CD4-positive, alpha-beta T cell treated with Interleukin-4 for 1 hour (primary cell): ENCODE measurements at places on chromosomes 11 and 22.

DNA sequence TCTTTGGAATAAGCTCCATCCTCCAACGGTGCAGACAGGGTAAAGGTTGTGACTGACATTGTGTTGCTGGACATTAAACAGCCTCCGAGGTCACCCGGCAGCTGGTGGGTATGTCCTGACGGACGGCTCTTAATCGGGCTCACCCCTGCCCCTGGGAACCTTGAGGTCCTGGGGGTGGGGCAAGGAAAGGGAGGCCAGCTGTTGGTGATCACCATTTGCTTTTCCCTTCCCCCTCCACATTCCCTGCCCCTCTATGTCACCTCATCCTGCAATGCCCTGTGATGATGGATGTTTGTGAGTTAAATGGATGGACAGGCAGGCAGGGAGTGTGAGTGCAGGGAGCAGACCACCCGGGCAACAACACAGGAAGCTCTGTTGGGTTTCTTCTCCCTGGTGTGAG is 26.3 kb downstream of the APLNR start:
- no peak for DNase-seq

- no peak for DNase-seq
Observed at GRCh38 chr11:125036933-125037332, 26.2 kb upstream of the SLC37A2 start.

- DNase-seq = no peak
Observed at GRCh38 chr22:48459259-48459658, 1368.4 kb downstream of the BRD1 start.

- DNase-seq = no peak
Observed at GRCh38 chr22:40982482-40983385, 31.6 kb downstream of the RBX1 start.

DNA sequence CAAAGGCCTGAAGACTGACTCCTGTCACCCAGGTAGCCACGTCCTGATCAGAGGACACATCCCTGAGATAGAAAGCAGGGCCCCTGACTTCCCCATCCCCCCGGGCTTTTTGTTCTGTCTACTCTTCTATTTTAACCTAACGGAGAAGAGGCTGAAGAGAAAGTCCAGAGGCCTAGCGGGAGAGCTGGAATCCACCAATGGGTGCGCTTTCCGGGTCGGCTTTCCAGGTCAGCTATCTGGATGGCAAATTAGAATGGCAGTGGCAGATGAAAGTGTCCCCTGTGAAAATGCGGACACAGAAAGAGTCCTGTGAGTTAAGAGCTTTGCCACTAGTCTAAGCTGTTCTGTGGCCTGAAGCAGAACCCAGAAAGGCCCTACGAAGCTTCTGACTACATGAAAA is 13.1 kb upstream of the SERPING1 start:
- DNase-seq = no peak

DNA sequence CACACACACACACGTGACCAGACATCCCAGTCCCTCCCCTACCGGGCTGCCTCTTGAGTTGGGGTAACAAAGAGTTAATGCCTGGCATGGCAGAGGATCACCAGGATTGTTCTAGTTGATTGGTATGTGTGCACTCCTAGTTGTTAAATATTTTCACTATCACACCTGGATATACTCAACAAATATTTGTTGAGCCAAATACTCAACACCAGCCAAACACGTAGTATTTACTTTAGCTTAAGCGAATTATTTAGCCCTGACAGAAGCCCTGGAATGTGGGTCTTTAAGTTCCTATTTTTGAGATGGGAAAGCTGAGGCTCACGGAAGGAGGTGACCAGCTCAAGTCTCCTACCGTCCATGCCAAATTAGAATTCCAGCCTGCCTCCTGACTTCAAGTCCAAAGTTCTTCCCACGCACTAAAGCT is 10.5 kb downstream of the CD3E start:
- DNase-seq = no peak

DNA sequence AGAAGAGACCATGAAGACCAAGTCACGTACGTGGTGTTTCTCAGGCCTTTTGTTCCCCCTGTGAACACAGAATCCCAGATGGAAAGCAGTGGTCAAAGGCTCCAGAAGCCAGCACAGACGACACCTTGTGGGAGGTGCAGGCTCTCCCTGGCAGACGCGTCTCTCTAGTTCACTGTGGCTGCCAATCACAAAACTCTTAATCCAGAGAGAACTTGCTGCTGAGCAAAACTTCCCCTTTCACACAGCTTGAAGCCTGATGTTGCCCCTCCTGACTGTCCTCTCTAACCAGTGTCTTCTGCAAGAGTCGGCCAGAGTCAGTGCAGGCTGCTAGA is 67.1 kb downstream of the PIWIL3 start:
- DNase-seq = no peak

- no peak for DNase-seq
Observed at GRCh38 chr22:47355776-47356510, 593.5 kb downstream of the TBC1D22A start.

DNA sequence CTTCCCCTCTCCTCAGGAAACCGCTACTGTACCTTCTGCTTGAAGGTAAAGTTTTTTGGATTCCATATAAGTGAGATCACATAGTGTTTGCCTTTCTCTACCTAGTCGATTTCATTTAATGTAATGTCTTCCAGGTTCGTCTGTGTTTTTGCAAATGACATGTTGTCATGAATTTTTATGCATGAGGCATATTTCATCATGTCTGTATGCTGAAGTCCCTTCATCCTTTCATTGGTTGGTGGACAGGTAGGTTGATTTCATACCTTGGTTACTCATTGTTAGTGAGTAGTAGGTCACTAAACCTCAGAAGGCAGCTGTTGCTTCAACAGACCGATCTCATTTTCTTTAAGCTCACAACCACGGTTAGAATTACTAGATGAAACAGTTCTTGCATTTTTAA is 60.3 kb downstream of the LRRC74B start:
- no peak for DNase-seq

- DNase-seq = no peak
Observed at GRCh38 chr11:61679296-61679695, 895 bp upstream of the DAGLA start.

DNA sequence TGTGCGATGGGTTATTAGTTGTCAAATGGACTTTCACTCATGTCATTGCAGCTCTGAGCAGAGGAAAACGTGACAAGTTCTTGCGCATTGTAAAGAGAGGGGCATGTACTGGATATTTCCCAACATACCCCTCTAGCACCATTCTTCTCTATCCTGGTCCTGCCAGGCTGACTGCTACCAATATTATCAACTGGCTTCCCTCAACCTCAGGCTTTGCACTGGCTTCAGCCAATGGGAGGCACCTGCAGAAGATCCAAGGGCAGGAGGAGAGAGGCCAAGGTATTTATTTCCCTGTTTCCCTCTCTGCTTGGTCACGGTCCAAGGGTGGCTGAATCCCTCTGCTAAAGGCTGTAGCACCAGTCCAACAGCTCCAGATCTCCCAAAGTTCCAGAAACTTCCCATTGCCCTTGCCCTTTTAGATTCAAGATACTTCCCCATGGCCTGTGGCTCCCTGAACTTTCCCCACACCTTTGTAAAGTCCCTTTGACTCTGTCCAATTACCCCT is 175.6 kb upstream of the NECTIN1 start:
- DNase-seq = no peak

GRCh38 chr11:9943386-9944110 is 279.7 kb downstream of the SWAP70 start:
- no peak for DNase-seq

- no peak for DNase-seq
Observed at GRCh38 chr11:2251138-2251537, 19.2 kb downstream of the ASCL2 start.

DNA sequence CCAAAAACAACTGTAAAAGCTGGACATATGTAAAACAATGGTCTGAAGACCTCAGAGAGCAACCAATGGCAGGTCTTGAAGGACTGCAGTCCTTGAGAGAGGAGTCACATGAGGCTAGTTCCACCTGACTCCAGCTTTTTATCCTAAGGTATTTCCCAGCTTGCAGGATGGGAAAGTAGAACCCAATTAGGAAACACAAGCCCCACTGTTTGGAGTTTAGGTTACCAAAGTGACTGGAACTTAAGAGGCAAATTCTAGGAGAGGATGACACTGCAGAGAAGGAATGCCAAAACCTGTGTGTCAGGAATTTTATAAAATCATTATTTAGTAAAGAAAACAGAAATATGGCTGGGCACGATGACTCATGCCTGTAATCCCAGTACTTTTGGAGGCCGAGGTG is 18.4 kb downstream of the OR2AT4 start:
- DNase-seq = no peak

GRCh38 chr22:48618326-48618725 is 1209.3 kb downstream of the BRD1 start:
- no peak for DNase-seq

GRCh38 chr11:94803491-94803890 is 35.3 kb downstream of the AMOTL1 start:
- no peak for DNase-seq

DNA sequence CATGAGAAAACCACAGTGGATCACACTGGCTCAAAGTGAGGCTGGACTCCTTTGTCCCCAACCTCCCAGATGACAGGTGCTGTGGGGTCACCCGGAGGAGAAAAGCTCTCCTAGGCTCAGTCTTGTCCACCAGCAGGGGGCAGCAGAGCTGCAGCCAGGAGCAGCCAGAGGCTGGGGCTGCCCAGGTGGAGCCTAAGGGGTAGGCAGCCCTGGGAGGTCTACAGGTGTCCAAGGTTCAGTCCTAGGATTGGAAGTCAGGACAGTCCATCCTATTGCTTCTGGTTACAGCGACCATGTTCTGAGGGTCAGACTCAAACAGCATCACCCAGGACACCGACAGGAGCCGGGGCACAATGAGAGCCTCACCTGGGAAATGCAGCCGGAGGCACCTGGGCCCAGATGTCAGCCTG is 77.6 kb upstream of the IGLL5 start:
- DNase-seq = peak; percentile 67

DNA sequence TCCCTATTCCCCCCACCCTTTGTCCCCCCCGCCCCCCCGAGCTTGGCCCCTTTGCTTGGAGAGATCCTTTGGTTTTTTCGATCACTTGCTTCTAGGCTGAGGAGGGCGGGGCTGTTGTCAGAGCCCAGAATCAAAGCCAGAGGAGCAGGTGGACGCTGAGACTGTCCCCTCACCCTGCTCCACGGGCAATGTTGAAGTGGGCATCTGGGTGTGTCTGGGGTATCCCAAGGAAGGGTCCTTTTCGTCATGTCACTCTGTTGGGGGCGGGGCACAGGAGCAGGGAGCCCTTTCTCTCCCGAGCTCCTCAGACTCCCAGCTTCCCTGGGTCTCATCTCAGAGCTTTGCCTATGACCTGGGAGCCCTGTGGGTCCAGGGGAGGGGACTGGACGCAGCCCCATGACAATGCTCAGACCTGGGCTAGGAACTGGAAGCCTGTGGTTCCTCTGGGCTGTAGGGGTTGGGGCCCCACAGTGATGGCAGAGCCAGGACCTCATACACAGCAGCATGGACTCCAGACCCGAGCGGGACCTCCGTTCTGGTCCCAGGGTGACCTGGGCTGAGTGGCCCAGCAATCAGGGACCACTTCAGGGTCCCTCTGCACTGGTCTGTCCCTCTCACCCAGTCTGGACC is 2.9 kb upstream of the APOBEC3A start:
- no peak for DNase-seq

DNA sequence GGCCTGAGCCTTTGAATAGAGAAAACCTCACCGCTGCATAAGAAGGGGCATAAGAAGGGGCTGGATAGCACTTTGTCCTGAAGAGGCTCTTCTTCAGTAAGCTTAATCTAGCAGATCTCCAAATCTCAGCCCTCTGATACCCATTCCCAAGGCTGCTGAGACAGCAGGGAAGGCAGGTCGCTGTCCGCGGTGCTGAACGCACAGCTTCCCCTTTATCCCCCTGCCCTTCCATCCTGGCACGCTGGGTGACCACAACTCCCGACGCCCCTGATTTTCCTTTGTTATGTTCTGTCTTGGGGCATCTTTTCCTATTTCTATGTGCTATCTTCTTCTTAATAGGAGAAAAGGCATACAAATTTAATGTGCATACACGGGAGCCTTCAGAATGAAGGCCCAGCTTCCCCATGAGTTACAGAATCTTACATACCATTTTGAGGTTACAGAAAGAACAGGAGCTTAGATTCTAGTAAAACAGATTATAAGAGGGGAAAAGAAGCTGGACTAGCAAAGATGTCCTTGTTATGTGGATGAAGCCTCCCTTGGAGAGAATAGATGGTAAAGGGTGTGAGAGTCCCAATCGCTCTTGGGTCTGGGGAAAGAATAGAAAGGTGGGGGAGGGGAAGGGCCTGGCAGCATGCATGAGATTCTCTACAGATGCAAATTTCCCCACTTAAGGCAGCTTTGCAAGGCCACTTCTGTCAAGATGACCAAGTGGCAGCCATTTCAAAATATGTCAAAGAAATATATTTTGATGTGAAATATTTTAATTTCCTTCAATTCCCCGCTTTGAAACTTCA is 5.7 kb upstream of the SULT4A1 start:
- DNase-seq = no peak

- no peak for DNase-seq
Observed at GRCh38 chr11:119880143-119880542, 151.1 kb upstream of the NECTIN1 start.

- no peak for DNase-seq
Observed at GRCh38 chr22:30455075-30455840, 16.6 kb downstream of the SEC14L3 start.

- no peak for DNase-seq
Observed at GRCh38 chr22:23777776-23778576, 5.3 kb downstream of the MMP11 start.

DNA sequence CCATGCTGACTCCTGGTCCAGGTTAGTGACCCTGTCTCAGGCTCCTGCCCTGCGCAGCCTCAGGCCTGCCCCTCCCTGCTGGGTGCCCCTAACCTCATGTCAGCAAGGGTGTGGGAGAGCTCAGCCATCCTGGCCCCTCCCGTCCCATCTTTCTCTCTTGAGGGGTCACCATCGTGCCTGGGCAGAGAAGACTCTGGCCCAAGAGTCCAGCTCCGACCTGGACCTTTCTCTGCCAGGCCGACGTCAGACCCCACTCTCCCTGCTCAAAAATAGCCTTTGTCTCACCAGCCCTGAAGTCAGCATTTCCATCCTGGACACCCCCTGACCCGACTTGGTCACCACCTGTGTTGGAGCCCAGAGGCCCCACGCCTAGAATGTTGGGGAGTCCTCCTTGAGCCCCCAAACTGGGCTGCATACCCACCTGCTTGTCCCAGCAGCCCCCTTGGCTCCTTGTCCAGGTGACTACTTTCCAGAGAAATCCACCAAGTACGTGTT is 4.9 kb downstream of the SCGB1C1 start:
- DNase-seq = no peak

DNA sequence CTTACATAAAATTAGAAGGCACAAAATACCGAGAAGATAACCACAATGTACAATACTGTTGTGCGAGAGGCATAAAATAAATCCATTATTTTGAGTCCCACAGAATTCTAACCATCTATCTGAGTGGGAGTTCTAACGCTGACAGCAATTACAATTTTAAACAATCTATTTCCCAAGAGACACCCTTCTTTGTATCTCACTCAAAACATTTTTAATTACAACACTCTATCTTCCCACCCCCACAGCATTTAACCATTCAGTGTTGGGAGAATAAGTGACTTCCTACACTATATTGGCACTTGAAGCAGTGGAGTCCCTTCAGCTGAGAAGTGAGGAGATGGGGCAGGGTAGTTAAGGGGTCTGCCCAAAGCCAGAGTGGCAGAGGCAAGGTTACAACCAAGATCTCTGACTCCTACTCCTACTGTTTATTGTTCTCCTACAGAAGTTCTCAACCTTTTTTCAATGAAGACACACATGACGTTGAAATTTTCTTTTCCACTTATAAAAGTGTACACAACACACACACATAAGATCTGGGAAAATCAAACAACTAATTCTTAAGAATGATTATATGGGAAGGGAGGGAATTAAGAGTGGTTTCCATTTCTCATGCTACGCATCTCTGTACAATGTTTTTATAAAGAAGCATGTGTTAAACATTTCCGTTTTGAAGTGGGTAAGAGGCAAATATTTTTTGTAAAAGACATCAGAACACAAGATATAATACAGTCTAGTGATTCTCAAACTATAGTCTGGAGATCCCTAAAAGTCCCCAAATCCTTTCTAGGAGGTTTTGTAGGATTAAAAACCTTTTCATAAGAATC is 10.9 kb downstream of the SLC25A17 start:
- no peak for DNase-seq
